ENCODE measurements at places on chromosomes 6 and 20.

GRCh38 chr6:106324726-106325335 lies 729 bp downstream of the ATG5 start:
- DNase-seq: no peak

DNA sequence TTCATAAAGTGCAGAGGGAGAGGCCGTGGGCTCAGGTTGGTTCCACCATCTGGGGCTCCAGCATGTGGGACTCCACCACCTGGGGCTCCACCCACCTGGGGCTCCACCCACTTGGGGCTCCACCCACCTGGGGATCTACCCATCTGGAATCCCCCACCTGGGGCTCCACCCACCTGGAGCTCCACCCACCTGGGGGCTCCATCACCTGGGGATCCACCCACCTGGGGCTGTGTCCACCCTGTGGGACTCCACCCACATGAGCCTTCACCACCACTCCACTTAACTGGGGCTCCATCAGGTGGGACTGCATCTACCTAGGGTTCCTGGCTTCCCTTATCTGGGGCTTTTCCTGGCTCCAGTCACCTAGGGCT lies 226.0 kb upstream of the CDYL start:
- DNase-seq: no peak

DNA sequence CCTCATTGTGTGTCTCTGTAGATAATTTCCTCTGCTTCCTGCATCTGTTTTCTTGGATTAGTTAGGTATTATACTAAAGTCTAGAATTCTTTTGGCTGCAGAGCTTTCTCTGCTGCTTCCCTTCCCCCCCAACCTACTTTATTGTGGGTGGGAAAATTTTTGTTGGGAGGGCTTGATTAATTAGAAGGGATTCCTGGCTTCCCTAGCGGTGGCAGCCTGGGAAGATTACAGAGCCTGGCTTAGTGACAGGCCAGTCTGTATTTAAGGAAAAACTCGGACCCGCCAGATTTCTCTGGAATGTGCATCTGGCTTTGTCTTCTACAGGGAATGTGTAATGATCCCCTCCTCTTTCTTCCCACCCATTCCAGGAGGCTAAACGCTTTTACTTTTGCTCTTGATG lies 31.2 kb downstream of the SLX4IP start:
- no peak for DNase-seq

DNA sequence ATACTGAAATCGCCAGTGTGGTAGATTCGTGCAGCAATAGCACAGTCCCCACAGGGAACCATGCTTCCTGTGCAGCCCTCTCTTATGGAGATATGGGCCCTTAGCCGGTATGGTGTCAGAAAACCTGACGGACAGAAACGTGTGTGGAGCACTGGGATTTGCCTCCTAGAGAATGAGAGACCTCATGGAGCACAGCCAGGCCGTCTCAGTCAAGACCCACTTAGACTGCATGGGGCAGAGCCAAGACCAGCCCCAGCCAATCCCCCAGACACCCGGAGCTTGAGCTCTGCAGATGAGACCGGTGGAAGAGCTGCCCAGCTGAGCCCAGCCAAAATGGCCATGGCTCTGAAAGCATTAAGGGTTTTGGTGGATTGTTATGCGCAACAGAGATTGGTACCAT lies 163.7 kb downstream of the DLL1 start:
- no peak for DNase-seq

DNA sequence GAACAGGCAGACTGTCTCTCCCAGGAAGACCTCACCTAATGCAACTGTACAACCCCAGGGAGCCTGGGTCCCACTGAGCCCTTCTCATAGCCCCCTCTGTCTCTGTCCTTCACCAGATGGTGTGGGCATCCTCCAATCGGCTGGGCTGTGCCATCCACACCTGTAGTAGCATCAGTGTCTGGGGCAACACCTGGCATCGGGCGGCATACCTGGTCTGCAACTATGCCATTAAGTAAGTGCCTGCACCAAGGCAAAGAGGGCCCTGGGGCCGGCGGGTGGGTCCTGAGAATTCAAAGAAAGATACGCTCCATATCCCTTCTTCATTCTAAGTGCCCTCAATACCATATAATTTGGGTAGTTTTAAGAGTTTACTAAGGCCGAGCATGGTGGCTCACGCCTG lies 8.3 kb downstream of the R3HDML start:
- DNase-seq: no peak

GRCh38 chr20:9110916-9111432 lies 42.1 kb downstream of the PLCB4 start:
- no peak for DNase-seq

GRCh38 chr6:92545861-92546260 lies 873.5 kb downstream of the EPHA7 start:
- DNase-seq: no peak

GRCh38 chr6:107719160-107719559 lies 105.0 kb downstream of the SCML4 start:
- DNase-seq: no peak

DNA sequence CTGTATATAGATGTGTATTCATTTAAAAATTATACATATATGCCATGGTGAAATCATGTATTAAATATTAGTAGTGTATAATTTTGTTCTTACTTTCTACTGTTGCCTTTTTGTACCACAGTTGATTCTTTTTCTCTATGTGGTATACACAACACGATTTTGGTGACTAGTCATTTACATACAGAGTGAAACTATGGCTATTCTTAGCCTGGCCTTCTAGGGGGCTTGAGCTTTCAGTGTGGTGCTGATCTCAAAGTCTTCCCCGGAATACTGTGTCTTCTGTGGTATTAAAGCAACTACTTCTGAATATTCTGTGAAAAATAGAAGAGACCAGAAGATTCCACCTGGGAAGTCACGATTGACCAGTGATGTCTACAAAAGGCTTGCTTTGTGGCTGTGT lies 301.9 kb downstream of the UTRN start:
- DNase-seq: no peak

GRCh38 chr20:6665161-6665560 lies 102.3 kb upstream of the BMP2 start:
- no peak for DNase-seq

DNA sequence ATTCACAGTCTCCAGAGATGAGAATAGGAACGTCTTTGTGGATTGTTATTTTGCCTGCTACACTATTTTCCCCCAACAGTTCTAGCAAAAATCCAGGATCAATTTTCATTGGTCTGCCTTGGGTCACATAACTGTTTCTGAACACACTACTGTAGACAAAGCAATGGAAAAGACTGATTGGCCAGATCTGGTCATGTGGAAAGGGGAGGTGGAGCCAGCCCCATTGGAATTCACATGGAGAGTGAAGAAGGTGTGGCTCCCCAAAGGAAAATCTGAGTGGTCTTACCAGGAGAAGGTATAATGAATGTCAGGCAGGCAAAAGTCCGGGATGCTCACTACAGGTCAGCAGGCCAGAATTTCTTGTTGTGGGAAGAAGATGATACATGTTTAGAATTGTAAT lies 9.5 kb upstream of the TP53RK start:
- no peak for DNase-seq

DNA sequence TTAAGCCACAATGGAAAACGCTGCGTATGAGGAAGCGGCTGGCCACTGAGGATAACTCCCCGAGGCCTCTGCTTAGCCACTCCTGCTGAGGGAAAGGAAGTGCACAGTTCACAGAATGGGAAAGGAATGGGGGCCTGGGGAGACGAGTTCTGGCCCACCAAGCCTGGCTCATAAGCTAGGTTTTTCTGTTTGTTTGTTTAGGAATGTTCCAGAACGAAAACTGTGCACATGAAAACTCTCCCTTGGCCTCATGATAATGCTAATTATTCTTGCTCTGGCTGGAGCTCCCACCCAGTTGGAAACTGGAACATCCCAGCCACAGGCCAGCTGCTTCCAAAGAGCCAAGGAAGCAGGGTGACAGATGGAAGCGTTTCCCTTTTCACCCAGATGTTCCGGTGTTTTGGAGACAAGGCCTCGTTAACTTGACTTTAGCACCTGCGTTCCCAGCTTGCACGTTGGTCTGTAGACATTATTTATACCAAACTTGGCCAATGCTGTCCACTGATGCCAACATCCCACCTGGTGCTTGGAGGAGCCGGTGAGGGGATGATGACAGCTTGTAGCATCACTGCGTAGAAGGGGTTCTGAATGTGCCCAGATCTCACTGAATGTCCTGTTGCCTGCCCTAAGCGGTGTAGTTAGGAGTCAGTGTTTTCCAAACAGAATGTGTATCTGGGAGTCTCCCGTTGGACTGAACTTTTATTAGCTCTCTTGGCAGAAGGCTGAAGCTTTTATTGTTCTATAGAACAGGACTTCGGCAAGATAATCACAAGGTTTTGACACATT lies 34.5 kb downstream of the APCDD1L start:
- DNase-seq: no peak

DNA sequence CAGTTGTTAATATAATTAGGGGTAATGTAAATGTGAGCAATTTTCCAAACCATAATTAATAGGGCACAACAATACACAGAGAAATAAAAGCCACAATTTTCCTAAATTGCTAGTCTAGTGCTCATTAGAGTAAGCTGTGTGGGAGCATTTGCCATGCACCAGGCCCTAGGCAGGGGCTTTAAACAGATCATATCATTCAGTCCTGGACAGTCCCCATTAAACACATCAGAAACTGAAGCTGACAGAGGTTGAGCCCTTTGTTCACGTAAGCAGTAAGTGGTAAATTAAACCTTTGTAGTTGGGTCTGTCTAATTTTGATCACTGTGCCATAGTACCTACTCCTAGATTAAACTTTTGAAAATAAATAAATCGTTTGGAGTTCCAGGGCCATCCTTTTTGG lies 931.1 kb downstream of the C6orf118 start:
- DNase-seq: no peak

All from cortex of kidney (tissue), 1 donor.